Keratinocyte (primary cell): ENCODE measurements at places on chromosomes 3 and 15. TPM values are rescaled to one million over a fixed set of nuclear protein-coding genes. Genes with fewer than 3 reads are reported as not detected.

The TMCO5A gene
- not detected in 3 replicates for polyA plus RNA-seq

The FAM240A gene
- polyA plus RNA-seq, result not detected in 3 replicates

DNA sequence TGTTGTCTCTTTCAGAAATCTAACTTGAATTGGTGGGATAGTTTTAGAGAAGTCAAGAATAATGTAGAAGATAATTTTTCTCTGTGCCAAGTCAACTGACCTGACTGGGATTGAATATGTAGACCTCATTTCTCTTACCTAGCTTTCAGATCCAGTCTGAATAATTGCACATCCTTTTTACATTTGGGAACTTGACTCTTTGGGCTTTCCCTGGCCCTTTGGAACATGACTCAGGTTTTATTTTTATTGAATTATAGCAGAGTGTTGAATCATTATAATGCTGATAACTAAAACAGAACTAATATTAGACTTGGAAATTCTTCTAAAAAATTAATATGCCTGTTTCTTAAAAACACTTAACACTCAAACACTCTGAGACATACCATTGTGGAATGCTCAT is 76.5 kb downstream of the PFN2 start:
- DNase-seq, result no peak

The XIRP1 gene
- not detected in 3 replicates for polyA plus RNA-seq

The GALK2 gene
- polyA plus RNA-seq, result 20.7 to 29.7 TPM (median 29.7 TPM) in 3 replicates

The CIB1 gene
- polyA plus RNA-seq, result 70.9 to 83.0 TPM (median 80.6 TPM) in 3 replicates

The KLHL40 gene
- not detected in 3 replicates for polyA plus RNA-seq

The RYR3 gene
- polyA plus RNA-seq, result 0.01 to 0.09 TPM (median 0.04 TPM) in 3 replicates

- DNase-seq, result no peak
Observed at GRCh38 chr15:64905119-64905831, 6.4 kb upstream of the ANKDD1A start.

The EFCAB12 gene
- 0.17 to 0.42 TPM (median 0.34 TPM) in 3 replicates for polyA plus RNA-seq

- DNase-seq, result no peak
Observed at GRCh38 chr3:46690798-46691197, 2.7 kb downstream of the ALS2CL start.

DNA sequence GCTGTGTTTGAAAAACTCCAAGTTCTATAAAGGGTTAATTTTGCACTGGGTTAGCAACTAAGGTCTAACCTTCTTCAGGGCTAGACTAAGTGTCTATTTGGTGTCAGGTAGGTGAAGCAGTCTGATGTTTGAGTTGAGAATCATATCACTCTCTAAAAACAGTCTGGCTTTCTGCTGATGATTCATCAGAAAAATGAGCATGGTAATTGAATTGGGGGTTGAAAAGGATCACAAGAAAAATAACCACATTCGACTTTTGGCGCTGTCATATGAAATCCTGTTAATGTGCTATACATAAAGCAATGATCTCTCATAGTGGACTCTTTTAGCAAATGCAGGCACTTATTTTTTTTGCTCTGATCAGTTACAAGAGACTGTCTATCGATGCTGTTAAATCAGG is 242.2 kb upstream of the AZI2 start:
- DNase-seq, result no peak

The PDCD7 gene
- 12.2 to 17.2 TPM (median 15.8 TPM) in 3 replicates for polyA plus RNA-seq
